ENCODE measurements at places on chromosomes 7 and 10.

- no peak for DNase-seq
Observed at GRCh38 chr10:84607523-84607922, 279.1 kb downstream of the CCSER2 start.

- DNase-seq: no peak
Observed at GRCh38 chr10:12409613-12410012, 60.3 kb downstream of the CAMK1D start.

DNA sequence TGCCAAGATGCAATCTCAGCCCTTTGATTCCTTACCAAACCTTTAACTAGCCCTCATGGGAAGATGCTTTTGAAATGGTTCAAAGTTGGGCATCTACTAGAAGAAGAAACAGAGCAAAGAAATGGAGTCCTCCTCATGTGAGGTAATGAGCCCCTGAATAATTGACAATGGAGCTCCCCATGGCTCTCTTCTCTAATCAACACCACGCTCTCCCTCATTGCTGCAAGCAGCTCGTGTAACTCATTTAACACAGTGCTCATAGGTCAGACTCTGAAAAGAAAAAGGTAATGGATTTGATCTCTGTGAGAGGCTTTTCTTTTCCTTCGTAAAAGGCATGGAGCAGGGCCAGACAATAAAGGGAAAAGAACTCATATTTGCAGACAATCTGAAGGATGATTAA, 312.8 kb downstream of the PHTF2 start:
- DNase-seq: no peak

DNA sequence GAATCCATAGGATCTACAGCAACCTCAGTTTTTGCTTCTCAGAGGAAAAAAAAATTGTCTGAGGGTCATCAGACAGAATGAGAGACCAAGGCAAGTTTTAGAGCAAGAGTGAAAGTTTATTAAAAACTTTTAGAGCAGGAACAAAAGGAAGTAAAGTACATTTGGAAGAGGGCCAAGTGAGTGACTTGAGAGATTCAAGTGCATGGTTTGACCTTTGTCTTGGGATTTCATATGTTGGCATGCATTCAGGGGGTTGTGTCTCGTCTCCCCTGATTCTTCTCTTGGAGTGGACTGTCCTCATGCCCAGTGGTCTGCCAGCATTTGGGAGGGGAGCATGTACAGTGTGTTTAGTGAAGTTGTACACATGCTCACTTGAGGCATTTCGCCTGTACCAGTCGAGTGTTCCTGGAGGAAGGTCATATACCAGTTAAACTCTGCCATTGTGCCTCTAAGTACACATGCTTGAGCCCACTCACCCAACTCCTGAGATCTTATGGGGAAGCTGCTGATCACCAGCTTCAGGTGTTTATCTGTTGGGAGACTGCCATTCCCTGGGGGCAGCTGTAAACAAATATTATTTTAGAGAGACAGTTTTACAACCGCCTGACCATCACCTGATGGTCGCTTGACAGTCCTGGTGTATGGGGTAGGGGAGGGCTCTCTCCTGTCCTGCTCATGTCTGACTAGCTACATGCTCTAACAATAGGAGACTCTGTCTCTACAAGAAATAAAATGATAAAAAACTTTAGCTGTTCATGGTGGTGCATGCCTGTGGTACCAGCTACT, 109.4 kb downstream of the EEPD1 start:
- no peak for DNase-seq

DNA sequence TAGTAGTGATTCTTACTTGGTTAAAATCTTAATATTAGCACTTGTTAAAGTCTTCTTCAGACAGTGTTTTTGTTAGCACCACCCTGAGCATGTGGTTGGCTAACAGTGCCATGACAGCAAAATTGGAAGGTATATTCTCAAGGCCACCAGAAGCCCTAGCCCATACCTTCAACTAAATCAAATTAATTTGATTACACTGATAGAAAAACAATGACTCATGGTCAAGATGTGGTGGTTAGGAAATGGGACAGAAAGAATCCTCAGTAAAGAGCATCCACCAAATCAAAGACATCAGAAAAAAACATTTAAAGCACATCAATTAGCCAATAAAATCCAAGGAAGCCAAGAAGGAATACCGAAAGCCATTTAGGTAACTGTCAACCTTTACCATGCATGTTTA, 75.5 kb downstream of the PIP4K2A start:
- no peak for DNase-seq

DNA sequence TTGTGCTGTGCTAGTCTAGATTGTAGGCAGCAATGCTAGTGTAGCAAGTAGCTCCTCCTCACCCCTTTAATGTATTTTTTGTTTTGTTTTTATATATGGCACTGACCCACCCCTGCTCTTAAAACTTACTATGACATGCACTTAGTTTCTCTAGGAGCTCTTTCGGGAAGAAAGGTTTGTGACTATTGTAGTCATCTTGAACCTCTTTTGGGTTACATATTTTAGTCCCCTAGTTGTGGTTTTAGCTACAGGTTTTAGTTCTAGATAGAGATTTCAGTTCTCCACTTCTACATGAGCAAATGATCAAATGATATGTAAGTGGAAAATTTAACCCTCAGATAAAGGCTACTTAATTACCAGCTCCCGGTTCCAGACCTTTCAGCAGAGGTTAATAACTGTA, 14.9 kb downstream of the MINPP1 start:
- DNase-seq: no peak

- DNase-seq: no peak
Observed at GRCh38 chr7:43660141-43660540, 69.2 kb downstream of the COA1 start.

DNA sequence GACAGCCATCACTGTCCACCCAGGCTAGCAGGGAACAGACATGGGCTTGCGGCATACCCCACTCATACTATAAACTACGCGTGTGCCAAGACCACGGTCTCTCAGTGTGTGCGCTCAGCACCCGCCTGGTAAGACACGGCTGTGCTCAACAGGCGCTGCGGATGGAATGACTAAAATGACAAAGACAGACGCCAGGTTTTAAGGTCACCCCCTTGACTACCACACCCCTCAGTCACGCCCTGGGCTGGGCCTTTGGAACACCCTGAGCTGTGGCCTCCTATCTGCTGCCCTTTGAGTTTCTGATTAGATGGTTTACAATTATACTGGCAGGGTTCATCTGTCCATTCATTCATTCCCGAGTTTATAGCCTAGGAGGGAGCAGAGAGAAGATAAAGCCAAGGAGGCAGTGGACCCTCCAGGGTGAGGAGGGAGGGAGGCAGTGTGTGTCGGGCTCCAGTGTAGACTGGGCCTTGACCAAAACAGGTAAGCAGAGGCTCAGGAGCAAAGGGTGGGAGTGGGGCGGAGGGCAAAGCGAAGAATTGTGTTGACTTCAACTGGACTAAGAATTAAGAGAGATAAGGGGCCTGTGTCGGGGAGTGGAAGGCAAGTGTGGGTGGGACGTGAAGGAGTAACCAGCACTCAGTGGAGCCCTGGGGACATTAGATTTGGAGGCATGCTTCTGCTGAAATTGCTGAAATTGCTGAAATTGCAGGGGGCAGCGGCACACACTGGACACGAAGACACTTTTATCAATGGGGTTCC, 35.0 kb downstream of the TNS3 start:
- no peak for DNase-seq

DNA sequence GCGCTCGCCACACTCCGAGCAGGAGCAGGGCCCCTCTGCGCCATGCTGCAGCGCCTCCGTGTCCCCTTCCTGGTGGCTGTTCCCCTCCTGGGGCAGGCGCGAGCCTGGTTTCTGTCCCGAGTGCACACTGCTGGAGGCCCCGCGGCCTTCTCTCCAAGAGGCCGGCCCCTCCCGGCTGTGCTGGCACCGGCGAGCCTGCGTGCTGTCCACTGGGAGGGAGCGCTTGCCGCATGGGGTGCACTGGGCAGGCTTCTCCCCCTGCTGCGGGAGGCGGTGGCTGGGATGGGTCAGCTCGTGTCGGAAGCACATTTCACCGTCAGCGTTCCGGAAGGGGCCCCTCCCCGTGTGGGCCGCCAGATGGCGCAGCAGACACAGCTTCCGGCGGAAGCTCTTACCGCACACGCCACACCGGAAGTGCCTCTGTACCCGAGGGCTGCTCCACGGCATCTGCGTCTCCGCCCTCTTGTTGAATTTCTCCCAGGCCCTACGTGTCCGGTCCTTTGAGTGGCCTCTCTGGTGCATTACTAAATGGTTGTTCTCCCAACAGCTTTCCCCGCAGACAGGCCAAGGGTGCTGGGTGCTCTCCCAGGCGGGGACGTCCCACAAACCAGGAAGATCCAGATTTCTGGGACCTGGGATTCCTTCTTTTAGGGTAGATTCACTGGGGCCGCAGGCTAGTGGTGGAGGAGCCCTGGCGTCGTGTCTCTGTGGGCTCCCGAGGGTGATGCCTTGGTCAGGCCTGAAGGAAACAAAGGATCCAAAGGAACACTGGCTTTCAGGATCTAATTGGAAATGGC, 18.7 kb downstream of the ZNF786 start:
- DNase-seq: no peak

DNA sequence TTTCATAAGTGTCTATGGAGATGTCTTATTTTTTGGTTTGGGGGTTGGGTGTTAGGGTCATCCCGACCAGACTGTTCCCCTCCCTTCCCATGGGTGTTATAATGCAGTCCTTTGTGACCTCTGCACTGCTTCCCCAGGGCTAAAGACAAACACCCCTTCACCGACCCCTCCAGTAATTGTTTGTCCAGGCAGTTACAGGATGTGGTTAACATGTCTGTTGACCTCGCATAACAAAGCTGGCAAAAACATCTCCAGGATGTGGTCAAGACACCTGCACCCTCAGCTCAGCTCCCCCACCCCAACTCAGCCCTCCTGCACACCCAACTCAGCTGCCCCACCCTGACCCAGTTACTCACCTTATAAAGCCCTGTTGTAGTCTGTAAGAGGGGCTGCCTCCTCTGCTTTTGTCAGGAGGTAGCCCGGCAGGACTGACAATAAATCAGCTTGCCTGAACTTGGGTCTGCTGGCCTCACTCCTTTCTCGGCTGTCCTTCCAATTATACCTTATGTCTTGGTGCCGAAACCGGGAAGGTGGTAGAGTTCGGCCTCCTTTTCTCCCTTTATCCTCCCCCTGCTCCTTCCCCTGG, 102.2 kb downstream of the ZNF92 start:
- DNase-seq: no peak

GRCh38 chr7:56046721-56047445, 4.4 kb downstream of the PSPH start:
- peak; percentile 71 for DNase-seq

GRCh38 chr10:129792864-129793263, 171.2 kb downstream of the EBF3 start:
- no peak for DNase-seq

DNA sequence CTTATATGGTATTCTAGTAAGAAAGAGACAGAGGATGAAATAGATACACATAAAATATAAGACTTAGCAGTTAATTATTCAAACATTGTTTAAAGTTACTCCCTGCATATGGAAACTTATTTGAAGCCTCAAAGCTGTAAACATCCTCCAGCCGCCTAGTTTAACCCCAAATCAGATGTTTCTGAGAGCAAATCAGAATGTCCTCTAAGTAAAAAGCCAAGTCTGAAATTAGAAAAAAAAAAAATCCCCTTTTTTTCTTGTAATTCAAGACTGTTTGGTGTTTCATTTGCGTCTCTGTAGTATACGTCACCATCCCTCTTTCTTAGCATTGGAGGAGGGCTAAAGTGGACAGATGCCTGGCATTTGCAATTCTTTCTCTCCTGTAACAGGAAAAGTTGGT, 46.4 kb downstream of the TMEM26 start:
- DNase-seq: no peak

DNA sequence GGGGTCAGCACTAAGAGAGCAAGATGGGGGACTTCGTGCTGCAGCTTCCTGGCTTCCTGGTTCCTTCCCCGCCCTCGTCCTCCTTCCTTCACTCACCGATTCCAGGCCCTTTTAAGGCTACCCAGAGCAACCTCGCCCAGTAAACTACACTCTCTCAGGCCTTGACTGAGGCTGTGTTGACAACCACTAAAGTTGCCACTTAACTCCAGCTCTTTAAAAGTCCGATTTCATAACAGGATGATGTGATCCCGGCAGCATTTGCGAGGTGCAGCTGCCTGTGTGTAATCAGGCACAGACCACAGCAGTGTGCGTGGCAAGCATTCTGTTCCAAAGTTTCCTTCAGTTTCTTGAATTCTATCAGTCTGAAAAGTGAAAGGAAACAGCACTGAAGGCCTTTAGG, 110.6 kb downstream of the RAB11FIP2 start:
- DNase-seq: no peak

- peak; percentile 95 for DNase-seq
Observed at GRCh38 chr10:90805206-90805605, 52.6 kb downstream of the HTR7 start.

GRCh38 chr10:3886641-3887251, 101.7 kb upstream of the KLF6 start:
- no peak for DNase-seq

- no peak for DNase-seq
Observed at GRCh38 chr7:1920881-1921280, 250.8 kb downstream of the ELFN1 start.

- no peak for DNase-seq
Observed at GRCh38 chr7:50281680-50282445, 22.7 kb upstream of the IKZF1 start.

Measured in HAP-1 (cell line).